ENCODE measurements at places on chromosomes 16 and 17.
A peak's percentile ranks its signal among the peaks of the same experiment; 100 is the strongest.

GRCh38 chr16:76194616-76195015 lies 82.6 kb upstream of the CNTNAP4 start:
- no peak for DNase-seq

GRCh38 chr16:59535298-59535697 lies 801.2 kb upstream of the GOT2 start:
- no peak for DNase-seq

GRCh38 chr17:6639014-6639585 lies 1.4 kb downstream of the KIAA0753 start:
- DNase-seq: no peak

- peak; percentile 94 for DNase-seq
Observed at GRCh38 chr17:13297183-13297582, 279.4 kb upstream of the ELAC2 start.

DNA sequence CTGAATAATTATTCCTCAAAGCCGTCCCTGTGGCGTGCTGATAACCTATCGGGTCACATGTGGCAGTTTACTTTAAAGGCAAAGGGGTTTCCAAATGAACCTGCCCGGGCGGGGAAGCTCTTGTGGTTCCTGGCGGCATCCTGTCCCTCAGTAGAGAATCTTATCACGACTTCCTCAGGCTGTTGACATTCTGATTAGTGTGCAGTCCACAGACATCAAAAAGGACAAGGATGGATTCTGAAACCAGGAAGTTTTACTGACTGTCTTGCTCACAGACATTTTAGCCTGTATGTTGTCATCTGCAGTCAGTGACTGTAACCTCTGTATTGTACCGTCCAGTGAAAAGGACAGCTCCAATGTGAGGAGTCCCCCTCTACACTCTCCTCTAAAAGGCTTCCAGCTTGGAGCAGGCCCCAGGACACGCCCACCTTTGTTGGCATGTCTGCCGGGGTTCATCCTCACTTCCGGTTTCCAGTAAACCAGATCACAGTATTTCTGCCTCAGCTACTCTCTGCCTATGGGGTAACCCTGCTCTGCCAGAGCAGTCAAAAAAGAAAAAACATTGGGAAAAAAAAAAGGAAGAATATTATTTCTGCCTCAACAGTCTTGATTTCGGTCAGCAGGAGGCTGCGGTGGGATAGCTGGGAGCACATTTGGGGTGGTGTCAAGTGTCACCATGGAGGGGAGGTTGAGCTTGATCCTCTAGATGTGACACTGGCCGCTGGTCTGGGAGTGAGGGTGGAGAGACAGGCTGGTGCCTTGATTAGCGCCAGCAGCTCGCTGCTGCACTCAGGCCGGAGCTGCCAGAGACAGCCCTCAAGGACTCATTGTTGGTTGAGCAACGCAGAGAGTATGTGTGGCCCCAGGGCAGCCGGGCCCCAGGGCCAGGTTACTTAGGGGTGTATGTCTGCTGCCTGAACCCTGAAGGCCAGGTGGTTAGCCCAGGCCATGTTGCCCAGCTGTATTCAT lies 89.0 kb upstream of the DNAH17 start:
- no peak for DNase-seq

DNA sequence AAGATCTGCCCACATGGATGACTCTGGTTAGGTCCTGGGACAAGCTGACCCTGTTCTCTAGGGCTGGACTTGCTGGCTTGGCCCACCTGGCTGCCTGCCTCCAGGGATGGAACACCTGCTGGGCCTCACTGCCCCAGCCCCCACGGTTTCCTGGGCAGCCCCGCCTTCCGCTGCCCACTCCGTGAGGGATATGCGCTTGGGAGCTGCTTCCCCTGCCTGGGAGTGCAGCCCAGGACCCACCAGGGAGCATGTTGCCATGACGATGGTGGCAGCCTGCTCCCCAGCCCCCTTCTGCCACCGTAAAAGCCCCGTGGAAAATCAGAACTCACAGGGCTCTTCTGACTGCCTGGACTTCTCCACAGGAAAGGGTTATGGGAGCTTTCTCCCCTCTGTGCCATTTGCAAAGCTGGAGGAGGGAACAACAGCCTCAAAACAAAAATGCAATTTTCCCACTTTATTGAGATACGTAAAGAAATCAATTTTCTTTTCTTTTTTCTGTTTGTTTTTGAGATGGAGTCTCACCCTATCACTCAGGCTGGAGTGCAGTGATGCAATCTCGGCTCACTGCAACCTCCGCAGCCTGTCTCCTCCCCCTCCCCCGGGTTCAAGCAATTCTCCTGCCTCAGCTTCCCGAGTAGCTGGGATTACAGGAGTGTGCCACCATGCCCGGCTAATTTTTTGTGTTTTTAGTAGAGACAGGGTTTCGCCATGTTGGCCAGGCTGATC lies 18.0 kb upstream of the GAS7 start:
- DNase-seq: no peak

GRCh38 chr17:79798299-79799173 lies 1.7 kb upstream of the CBX8 start:
- no peak for DNase-seq

GRCh38 chr16:25114121-25114520 lies 2.6 kb downstream of the LCMT1 start:
- no peak for DNase-seq

GRCh38 chr16:3832668-3833067 lies 47.8 kb downstream of the CREBBP start:
- no peak for DNase-seq

DNA sequence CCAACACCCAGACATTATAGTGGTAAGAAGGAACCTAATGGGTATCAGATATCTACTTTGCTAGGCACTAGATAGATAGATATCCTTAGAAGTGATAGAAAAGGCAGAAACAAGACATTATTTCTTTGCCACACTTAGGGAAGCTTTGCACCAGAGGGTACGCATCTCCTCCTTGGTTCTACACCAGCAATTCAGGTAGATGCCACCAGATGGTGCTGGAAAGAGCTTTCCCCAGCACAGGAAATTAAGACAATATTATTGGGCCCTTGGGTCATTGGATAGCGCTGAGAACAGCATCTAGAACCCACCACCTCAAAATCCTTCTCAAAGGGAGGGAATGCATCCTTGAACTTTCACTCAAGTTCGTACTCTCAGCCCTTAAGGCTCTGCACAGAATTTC lies 173.8 kb upstream of the CCL2 start:
- DNase-seq: no peak

GRCh38 chr16:70453892-70454221 lies 538 bp upstream of the FCSK start:
- DNase-seq: no peak

GRCh38 chr17:27306276-27306835 lies 12.4 kb downstream of the WSB1 start:
- DNase-seq: no peak

DNA sequence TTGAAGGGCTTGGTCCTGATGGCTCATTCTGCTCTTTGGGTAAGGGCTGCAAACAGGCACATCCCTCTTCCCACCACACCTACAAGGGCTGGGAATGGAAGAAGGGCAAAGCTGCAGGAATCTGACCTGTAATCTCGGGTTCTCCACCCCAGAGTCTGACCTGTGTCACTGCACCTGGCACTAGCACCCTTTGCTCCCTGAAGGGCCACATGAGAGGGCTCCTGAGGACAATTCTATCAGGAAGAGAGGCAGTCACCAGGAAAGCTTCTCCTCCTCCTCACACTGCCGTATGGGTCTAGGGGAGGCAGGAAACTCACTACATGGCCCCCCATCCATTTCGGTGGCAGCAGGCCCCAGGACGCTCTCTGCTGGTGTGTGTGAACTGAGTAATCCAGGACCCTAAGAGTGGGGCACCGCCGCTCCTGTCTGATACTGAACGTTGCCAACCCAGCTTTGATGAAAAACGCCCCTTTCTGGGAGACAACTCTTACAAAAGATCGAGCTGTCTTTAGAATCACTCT lies 26.4 kb downstream of the TTLL6 start:
- no peak for DNase-seq

GRCh38 chr17:10046786-10047785 lies 142.0 kb upstream of the RCVRN start:
- DNase-seq: no peak

DNA sequence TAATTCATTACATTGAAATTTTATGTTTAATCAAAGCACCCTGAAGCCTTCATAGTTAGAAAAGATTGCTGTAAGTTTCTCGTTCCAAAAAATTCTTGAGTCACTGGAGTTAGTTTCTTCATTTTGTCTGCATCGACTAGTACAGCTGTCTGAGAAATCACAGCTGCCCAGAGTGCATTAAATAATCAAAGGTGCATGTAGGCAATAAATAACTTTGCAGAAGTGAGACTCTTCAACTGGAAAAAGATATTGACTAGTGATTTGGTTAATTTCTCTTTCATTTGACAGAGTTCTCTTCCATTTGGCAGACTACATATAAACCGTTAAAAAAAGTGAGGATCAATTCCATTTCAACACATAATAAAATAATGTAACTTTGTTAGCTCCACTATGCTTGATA lies 234.0 kb downstream of the CNTNAP4 start:
- no peak for DNase-seq

- DNase-seq: no peak
Observed at GRCh38 chr16:50804290-50804907, 62.5 kb downstream of the CYLD start.

DNA sequence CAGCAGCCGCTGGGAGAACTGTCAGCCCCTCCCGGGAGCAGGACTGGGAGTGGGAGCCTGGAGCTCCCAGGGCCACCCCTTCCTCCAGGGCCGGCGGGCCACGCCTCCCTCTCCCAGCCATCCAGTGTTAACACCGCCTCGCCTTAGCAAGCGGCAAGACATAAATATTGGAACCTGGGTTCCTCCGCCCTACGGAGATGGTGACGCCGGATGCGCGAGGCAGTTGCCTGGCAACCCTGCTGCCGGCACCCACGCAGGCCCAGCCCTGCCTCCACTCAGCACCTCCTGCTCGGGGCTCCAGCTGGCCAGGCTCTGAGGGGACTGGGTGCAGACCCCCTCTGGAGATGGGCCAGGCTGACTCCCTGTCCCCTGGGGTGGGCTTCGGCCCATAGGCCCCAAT lies 27.4 kb upstream of the CACNA1H start:
- no peak for DNase-seq

GRCh38 chr17:39069114-39069756 lies 82.2 kb downstream of the PLXDC1 start:
- DNase-seq: no peak

DNA sequence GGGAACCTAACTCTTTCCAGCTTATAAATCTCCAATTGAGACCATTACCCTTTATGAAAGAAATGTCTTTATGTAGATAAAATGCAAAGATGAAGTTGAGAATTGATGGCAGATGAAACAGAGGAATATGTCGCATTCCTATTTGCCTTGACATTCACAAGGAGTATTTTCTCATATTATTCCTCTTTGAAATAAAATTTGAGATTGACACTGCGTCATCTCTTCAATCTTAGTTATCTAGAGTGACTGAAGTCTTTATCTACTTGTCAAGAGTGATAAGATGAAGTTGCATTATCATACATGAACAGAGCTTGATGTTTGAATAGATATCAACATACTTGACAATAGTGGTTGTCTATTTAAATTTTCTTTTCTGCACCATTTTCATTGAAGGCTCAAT lies 574.4 kb upstream of the SOX9 start:
- no peak for DNase-seq

GRCh38 chr16:25009822-25010221 lies 5.3 kb downstream of the ARHGAP17 start:
- DNase-seq: no peak

GRCh38 chr16:85303354-85303883 lies 191.1 kb upstream of the CIBAR2 start:
- DNase-seq: no peak

- DNase-seq: no peak
Observed at GRCh38 chr16:29876594-29877249, 13.7 kb upstream of the CDIPT start.

DNA sequence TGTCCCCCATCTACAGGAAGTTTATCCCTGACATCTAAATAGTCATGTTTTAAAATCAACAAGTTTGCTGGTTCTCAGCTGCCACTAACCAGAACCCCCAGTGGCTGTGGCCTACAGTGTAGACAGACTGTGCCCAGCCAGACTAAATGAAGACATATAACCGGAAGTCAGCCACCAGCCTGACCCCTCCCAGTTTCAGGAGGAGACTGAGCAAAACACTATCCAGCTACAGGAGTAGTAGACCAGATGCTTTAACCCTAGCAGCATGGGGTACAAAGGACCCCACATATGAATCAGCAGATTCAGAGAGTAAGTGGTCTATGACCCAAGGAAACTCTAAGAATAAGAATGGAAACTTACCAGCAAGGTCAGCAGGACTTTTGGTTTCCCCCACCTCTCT lies 83.4 kb downstream of the HIC1 start:
- no peak for DNase-seq

GRCh38 chr17:10787306-10788045 lies 16.4 kb downstream of the TMEM238L start:
- no peak for DNase-seq

GRCh38 chr17:49572226-49572625 lies 3.4 kb upstream of the NXPH3 start:
- no peak for DNase-seq

GRCh38 chr16:64841071-64841470 lies 280.8 kb downstream of the CDH11 start:
- no peak for DNase-seq

DNA sequence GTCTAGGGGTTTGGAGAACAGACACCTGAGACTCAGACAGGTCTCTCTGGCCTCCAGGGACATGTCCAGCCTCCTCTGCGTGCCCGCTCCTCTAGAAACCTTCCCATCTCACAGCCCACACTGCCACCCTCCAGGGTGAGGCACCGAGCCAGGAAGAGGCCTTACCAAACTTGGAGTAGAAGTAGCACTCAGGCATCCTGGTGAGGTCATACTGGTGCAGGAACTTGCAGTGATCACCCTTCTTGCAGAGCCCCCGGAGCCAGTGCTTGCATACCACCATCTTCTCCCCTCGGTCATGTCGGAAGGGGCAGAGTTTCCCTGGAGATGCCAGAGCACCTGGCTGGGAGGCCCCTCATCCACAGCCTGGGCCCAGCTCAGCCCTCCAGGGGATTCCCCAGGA lies 4.2 kb downstream of the CPSF4L start:
- no peak for DNase-seq

DNA sequence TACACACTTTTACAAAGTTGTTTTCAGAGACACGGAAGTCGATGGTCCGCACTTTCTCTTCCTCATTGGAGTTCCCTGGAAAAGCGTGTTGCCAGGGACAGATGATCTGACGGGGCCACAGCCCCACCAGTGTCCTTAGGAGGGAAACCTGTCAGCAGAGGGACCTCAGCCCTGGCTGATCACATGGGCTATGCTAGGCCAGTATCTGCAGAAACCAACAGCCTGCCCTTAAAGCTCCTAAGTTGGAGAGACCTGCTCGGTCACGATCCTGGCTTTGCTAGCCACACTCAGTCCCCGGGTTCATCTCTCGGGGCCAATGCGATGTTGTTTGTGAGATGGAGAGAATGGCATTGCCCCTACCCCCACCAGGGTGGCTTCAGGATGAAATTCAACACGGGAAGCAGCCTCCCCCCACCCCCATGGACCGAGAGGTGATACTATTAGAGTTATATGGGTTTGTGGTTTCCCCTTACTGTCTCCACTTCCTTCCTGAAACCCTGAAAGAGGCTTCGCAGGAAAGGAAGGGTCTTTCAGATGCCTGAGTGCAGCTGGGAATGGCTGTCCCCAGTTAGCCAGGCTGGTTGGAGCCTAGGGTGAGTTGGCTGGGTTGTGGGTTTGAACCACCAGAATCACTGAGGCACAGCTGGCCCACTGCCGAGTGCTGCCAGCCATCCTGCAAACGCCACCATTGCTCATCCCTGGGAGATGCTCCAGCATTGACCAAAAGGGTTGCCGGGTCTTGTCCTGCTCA lies 16.6 kb downstream of the RMI2 start:
- no peak for DNase-seq
